ENCODE measurements at places on chromosomes 13 and 19.

DNA sequence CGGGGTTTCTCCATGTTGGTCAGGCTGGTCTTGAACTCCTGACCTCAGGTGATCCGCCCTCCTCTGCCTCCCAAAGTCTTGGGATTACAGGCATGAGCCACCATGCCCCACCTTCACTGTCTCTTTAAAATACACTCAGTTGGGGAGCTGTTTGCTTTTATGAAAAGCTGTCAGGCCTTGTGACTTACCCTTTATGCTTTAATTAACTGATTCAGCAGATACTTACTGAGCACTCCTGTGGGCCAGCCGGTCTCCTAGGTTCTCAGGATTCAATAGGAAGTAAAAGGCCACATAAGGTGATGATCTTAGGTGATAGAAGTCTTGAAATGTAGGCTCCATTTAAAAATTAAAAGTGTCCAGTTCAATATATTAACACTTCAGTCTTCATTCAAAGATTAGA is 7.5 kb downstream of the UBAC2 start:
- DNase-seq = no peak

DNA sequence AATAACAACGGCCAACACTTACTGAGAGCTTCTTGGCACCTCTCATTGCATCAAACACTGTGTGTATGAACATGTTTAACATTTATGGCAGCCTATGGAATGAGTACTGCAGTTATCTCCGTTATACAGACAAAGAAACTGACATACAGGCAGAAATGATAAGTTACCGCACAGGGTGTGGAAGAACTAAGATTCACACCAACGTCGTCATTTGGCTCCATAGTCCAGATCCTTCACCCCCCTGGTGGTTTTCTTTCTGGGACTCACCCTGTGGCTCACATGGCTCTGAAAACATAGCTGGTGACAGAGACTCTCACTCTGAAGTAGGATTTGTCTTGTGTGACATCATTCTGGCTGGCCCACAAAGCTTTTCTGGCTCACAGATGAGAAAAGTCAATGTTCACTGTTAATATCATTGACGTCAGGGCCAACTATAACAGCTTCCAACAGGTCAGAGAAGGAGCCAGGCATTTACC is 230.1 kb downstream of the DLEU7 start:
- DNase-seq = no peak

- no peak for DNase-seq
These were observed 8.8 kb upstream of the SULT2B1 start for GRCh38 chr19:48543121-48543710.

- DNase-seq = no peak
These were observed 583.1 kb downstream of the EFNB2 start for GRCh38 chr13:105952233-105952972.

DNA sequence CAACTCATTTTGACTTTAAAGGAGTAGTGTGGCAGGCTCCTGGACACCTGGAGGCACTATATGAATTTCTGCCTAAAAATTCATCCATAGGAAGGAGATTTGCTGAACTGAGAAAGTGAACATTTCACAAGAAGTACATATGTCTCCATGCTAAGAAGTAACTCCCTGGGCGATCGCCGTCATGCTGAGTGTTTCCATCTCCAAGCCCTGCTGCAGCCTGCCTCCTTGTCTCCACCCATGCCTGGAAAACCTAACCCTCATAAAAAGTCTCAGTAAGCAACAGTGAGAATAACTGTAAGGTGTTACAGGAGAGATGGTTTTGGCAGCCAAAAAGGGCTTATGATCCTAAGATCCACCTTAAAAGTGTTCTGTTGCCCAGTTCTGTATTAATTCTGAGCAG is 251.3 kb downstream of the SHISA2 start:
- no peak for DNase-seq

DNA sequence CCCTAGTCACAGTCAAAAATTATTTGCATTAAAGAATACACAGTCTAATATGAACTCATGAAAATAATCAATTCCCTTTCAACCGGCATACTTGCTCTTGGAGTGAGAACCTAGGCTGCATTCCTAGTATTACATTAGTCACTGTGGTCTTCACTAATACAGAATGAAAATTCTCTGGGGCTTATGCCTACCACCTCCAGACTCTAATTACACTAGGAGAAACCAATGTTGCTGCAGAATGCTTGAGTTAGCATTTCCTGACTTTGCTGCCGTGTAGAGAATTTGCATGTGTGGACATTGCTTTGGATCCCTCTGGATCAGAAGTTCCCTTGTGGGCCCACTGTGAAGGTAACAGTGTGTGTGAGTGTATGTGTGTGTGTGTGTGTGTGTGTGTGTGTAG is 87.8 kb downstream of the CCNA1 start:
- no peak for DNase-seq

DNA sequence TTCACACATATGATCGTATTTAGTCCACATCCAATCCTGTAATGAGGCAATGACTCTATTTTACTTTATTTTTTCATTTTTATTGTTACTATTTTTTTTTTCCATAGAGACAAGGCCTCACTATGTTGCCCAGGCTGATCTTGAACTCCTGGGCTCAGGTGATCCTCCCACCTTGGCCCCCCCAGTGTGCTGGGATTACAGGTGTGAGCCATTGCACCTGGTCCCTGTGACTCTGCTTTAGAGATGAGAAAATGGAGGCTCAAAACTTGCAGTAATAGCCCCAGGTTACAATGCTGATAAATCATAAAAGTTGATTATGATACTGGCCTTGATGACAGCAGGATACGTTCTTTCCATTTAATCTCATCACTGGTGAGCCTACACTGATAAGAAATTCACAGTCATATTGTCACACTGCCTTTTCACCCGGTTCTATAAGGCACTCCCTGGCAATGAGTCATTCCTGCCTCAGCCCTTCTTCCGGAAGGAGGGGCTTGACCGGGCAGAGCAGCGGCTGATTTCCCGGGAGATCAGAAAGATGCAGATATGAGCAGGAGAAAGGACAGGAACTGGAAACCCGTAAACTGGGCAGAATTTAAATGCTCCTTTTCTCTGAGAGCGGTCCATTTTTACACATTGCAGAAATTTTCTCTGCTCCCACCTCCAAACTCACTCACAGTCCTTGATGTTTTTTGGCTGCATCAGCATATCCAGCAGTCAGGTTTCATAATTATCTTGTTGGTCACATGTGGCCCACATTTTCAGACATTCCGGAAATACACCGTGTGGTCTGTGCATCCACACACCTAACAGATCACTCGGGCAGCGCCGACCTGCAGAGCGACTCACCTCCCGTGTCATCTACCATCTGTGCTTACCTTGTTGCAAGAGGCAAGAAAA is 616.4 kb downstream of the EFNB2 start:
- no peak for DNase-seq

GRCh38 chr13:113187263-113187669 is 21.2 kb downstream of the PCID2 start:
- peak; percentile 57 for DNase-seq

GRCh38 chr19:42292963-42293362 is 9.0 kb upstream of the PRR19 start:
- DNase-seq = no peak

- no peak for DNase-seq
These were observed 146.8 kb downstream of the FOXO1 start for GRCh38 chr13:40519637-40520036.

- no peak for DNase-seq
These were observed 63.6 kb downstream of the ZNF429 start for GRCh38 chr19:21568816-21569493.

DNA sequence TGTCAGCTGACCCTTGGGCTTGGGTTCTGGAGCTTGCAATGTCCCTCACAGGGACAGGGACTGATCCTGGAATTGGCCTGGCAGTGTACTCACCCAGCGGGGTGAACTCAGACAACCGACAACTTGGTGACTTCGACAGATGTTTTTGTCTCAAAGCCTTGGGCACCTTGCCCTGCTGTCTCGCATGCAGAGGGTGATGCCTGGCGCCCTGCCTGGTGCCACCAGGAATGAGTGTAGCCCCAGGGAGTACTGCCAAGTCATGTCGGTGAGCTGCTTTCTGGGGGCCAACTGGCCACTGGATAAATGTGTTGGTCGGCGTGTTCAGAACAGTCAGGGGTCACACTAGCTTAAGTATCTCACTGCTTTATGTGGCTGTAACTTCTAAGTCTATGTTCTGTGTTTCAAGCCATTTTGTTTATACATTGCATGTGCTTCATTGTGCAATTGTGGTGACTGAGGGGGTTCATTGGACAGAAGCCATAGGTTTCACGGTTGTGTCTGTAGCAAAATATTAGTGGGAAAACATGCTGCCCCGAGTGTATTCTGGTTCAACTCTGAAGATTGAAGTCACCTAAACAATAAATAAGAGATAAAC is 96.3 kb upstream of the TNFSF11 start:
- no peak for DNase-seq

DNA sequence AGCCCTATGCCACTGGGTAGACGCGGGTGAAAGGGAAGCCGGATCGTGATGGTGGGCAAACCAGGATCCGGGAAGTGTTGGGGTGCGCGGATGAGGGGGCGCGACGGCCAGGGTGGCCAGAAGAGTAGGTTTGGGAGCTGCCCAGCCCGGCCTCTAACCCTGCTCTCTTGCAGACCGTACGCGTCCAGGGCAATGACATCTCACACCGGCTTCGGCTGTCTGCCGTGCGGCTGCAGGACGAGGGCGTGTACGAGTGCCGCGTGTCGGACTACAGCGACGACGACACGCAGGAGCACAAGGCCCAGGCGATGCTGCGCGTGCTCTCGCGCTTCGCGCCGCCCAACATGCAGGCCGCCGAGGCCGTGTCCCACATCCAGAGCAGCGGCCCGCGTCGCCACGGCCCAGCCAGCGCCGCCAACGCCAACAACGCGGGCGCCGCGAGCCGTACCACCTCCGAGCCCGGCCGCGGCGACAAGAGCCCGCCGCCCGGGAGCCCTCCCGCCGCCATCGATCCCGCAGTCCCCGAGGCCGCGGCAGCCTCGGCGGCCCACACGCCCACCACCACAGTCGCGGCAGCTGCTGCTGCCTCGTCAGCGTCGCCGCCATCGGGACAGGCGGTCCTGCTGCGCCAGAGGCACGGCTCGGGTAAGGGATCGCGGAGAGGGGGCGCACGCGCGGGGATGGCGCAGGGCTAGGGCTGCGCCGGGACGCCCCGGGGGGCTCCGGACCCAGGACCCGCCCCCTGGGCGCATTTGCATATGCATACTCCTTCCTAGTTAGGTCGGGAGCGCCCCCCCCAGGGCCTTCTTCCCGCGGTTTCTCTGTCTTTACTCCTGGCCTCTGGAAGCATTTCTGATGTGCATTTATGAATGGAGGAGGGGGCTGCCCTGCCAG is 4.1 kb downstream of the VSTM2B start:
- DNase-seq = no peak

DNA sequence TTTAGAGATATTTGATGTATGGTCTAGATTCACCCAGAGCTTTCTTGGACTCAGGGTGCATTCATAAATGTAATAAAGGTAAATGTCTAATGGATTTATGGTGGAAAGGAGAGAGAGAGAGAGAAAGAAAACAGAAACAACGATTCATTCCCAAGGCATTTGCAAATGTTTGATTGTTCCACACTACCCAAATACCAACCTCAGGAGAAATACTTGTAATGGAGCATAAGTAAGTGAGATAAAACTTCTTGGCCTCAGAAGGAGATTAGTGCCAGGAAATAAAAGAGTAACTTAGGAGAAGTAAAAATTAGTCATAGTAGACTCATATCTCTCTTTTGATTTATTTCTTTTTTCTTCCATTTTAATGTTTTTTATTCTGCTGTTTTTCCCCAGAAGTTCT is 40.6 kb upstream of the DGKH start:
- no peak for DNase-seq

- no peak for DNase-seq
These were observed 203.0 kb downstream of the POSTN start for GRCh38 chr13:37395544-37395943.

GRCh38 chr13:23941211-23941610 is 43.9 kb upstream of the C1QTNF9B start:
- DNase-seq = no peak

- no peak for DNase-seq
These were observed 9.7 kb upstream of the ATP11A start for GRCh38 chr13:112679932-112680677.

GRCh38 chr19:43540381-43540780 is 7.4 kb downstream of the ZNF575 start:
- no peak for DNase-seq

DNA sequence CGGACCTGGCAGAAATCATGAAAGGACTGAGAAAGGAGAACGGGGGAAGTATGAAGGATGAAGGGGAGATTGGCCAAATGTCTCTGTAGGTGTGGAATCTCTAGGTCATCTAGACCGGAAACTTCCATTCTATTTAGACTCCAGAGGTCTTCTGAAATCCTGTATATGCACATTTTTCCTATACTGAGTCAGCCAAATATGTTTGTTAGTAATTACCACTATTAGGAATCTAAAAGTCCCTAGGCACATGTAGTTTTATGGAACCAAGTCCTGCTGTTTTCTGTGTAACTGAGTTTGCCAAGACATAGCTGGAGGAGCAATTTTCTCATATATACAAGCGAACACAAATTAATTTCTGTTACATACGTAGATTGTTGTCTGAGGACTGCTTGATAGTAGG is 498.1 kb downstream of the GPC5 start:
- no peak for DNase-seq

- DNase-seq = no peak
These were observed 3.0 kb downstream of the KLF12 start for GRCh38 chr13:74131227-74131626.

GRCh38 chr13:64446372-64446771 is 2783.8 kb downstream of the PCDH9 start:
- DNase-seq = no peak

DNA sequence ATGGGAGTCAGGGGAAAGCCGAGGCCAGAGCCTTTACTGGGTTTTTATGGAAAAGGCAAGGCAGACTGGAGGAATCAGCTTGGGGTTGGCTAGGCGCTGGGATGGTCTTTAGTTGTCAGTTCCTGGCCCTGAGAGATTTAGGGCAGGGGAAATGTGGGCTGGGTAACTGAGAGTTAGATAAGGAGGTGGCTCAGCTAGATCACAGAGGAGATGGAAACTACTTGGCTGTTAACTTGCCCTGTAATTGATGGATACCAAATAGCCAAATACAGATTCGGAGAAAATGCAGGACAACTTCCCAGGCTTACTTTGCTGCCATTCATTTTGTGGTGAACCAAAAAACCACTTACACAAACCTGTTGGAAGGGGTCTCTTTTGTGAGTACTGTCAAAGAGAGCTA is 54.0 kb downstream of the LRCH1 start:
- no peak for DNase-seq

GRCh38 chr13:110769097-110769496 is 55.6 kb downstream of the ING1 start:
- DNase-seq = no peak

- no peak for DNase-seq
These were observed 9.8 kb downstream of the PLK5 start for GRCh38 chr19:1533510-1534150.

- DNase-seq = peak; percentile 39
These were observed 3.4 kb downstream of the DMKN start for GRCh38 chr19:35509861-35510625.

DNA sequence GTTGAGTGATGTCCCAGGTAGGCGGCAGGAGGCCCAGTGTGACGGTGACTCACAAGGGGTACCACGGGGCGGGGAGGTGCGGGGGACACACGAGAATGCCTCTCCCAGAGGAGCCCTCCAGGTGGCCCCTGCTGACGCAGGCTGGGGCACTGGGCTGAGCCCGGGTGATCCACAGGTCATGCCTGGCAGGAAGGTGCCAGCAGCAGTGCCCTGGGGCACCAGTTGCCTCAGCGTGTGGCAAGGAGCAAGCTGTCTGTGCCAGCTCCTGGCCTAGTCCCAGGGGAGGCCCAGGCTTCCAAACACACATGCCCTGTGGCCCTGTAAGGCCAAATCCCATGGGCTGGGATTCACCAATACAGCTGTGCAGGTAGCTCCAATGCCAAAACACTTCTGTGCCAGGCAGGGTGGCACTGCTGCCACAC is 28.0 kb downstream of the AKT2 start:
- no peak for DNase-seq

- DNase-seq = no peak
These were observed 9.2 kb upstream of the KANK3 start for GRCh38 chr19:8352134-8352827.
